ENCODE measurements at places on chromosomes 7 and 10.

DNA sequence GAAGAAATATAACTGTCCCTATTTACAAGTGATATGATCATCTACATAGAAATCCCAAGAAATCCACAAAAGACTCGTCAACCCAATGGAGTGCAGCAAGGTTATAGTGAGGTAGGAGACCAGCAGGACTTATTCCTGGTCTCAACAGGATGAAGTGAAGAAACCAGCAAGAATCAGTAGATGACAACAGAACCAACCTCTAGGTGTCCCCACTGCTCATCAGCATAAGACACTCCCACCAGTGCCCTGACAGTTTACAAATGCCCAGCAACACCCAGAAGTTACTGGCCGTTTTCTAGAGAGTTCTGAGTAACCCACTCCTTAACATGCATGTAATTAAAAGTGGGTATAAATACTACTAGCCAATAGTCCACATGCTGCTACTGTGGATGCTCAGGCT is 470.5 kb upstream of the LRRTM3 start:
- no peak for DNase-seq

DNA sequence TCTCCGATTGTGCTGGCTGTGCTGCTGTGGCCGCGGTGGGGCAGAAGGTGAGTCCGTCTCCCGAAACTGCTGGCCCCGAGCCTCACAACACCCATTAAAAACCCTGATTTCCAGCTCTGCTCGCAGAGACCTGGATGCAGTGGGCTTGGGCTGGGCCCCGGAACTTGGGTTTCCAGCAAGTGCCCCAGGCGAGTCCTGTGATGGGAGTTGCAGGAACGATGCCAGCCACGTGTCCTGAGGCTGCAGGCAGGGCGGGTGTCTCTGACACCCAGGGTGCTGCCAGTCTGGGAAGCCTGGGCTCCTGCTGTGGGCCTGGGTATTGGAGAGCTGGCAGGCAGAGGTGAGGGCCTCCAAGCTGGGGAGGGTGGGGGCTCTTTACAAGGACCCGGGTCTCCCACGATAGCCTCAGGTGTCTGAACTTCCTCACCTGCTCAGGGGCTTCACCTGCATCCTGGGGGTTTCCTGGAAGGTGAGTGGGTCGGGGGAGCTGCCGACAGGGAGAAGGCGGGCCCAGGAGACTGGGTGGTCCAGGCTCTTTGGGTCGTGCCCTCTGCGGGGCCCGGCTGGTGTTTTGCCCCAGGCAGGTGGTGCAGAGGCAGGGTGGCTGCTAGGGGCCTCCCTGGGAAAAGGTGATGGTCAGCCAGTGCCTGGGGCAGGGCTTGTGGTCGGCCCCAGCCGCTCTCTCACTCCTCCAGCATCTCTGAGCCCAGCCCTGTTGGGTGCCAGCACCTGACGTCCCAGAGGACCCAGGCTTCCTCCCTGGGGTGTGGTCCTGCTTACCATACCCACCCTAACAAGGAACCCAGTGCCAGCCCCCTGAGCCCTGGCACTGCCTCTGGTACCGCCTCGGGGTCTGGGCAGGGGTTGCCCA is 180.3 kb downstream of the DNAJB6 start:
- DNase-seq, result no peak

- no peak for DNase-seq
Observed at GRCh38 chr7:30240106-30240800, 44.1 kb upstream of the ZNRF2 start.

DNA sequence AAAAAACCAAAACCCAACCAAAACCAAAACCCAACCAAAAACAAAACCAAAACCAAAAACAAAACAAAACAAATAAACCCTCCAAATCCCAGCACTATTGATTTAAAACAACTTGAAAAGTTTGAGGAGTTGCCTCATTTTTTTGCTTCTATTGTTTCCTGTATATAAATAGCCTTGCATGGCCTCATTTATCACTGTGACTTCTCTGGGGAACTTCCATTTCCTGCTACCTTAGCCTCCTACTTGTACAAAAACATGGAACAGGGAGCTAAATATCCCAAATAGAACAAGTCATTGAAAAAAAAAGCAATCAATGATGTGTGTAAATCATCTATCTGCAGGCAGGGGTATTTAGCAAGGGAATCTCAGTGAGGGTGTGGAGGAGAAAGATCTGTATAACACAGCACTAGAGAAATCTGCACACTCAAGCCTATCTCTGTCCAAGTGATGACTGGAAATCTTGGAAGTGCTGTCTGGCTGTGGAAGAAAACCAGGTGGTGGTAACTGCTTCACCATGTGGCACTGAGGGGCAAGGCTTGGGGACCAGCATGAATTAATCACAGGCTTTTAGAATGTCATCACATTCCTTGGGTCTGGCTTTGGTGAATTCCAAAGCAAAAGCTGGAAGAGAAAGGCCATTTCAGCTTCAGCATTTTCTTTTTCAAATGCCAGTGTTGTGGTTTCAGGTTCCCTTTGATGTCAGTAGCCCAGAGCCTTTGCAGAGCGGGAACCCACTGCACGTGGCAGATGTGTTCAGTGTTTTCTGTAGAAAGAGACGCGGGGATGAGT is 349.5 kb upstream of the ZNF32 start:
- no peak for DNase-seq

DNA sequence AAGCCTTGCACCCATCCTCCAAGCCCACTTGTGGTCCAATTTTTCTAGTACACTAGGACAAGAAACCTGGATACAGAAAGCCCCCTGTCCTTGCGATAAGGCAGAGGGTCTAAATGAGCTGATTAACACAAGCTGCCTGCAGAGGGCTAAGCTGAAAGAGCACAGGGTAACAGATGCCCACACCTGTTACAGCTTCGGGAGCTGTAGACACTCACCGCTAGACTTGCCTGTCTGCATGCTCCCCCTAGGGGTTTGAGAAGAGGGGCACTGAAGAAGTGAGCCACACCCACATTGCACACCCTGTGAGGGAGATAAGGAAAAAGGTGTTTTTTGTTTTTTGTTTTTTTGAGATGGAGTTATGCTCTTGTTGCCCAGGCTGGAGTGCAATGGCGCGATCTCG is 386.5 kb upstream of the AUTS2 start:
- no peak for DNase-seq

DNA sequence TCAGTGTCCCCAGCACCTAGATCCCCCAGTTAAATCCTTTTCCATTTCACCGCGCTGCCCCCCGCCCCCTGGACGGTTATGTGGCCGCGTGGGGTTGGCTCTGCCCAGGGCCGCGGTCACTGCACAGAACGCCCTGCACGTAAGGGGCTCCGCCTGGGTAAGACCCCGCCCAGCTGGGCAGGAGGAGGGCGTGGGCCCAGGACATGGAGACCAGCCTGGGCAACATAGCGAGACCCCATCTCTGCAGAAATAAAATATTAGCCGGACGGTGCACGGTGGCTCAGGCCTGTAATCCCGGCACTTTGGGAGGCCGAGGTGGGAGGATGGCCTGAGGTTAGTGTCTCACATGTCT is 650 bp upstream of the ZFAND2A start:
- no peak for DNase-seq

DNA sequence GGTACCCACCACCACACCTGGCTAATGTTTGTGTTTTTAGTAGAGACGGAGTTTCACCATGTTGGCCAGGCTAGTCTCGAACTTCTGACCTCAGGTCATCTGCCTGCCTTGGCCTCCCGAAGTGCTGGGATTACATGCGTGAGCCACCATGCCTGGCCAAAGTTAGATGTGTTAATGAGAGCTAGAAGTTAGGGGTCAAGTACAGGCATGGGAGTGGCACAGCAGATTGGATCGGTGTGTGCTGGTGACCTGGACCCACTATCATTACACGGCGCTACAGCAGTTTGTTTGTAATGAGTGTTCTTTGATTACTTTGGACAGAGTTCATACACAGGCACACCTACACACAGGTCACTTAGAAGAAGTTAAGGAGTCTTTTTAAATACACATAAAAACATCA is 36.7 kb downstream of the DNAJB6 start:
- no peak for DNase-seq

DNA sequence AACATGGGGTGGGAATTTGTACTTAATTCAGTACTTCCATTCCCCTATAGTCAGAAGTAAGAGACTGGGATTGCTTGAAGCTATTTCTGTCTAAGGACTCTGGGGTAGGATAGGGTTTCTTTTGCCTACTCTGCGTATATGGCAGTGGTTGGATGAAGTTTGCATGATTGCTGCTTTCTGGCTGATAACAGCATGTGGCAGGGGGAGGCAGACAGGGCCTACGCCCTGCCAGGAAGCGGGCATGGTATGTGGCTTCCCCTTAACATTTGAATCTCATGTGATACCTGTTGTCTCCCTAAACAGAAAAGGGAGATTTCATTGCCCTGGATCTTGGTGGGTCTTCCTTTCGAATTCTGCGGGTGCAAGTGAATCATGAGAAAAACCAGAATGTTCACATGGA is 57.1 kb downstream of the TACR2 start:
- no peak for DNase-seq

- no peak for DNase-seq
Observed at GRCh38 chr10:76393875-76394706, 962.7 kb downstream of the LRMDA start.

DNA sequence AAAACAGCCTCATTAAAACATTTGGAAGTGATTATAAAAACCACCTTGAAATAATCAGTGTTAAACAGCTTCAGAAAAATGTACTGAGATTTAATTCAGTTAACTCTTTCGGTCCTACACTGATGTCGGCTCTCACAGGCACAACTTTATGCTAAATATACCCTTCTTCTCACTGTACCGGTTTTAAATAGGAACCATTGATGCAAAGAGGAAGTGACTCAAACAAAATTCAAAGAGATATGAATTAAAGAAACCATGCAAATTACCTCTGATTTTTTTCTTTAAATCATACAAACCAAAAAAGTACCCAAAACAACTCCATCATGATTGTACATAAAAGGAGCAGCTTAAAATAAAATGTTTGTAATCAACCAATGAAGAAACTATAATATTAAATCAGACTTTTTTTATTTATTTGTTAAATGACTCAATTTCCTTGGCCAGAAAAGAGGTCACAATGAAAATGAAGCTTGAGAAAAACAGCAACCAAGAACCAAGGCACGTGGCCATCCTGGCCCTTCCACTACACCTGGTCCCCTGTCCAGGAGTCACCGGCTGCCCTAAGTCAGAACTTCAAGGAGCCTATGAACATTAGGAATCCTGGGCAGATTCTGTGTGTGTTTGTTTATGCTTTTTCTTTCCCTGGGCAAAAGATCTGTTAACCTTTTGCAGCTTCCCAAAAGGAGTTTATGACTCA is 73.0 kb upstream of the CABCOCO1 start:
- no peak for DNase-seq

DNA sequence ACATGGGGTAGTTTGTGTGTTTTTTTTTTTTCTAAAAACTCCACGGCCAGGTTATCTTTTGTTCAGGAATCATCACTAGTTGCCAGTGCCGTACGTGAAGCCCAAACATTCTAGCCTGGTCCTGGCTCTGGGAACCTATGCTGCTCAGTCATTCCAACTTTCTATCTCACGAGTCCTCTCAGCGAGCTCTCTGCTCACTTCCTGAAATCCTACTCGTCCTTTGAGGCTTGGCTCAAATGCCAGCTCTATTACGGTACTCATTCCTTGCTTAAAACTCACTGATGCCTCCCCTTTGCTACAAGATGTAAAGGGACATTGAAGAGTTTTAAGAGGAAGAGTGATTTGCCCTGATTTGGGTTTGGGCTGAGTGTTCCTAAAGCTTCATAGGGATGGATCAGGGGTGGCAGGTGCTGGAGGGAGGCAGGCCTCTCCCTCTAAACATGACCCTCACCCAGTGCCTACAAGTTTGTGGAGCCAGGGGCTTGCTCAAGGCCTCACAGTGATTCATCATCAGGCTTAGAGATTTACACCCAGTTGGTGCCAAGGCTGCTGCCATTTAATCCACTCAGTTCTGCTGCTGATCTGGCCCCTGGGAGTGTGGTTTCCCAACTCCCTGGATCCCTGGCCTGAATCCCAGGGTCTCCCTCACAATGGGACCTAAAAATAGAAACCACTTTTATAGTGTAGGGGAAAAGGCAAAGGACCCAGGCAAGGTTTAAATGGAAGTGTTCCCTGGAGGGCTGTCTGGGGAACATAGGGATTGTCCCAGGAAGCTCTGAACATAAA is 46.1 kb upstream of the R3HCC1L start:
- no peak for DNase-seq

DNA sequence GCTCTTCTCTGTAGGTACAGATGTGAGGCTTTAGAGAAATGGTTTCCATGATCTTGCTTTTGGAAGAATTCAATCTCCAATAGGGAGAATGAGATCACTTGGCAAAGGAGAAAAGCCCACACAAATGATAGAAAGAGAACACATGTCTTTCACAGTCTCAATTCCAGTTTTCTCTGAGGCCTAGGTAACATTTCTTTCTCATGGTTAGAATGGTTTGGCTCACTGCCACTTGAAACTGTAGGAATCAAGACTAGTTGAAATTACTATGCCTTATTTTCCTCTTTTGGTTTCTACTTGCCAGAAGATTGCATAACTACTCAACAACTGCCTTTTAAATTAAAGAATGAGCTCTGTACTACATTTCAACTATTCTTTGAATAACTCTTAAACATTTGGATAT is 276.5 kb upstream of the TEX47 start:
- DNase-seq, result no peak

GRCh38 chr10:132248455-132249225 is 59.1 kb downstream of the STK32C start:
- peak; percentile 36 for DNase-seq

DNA sequence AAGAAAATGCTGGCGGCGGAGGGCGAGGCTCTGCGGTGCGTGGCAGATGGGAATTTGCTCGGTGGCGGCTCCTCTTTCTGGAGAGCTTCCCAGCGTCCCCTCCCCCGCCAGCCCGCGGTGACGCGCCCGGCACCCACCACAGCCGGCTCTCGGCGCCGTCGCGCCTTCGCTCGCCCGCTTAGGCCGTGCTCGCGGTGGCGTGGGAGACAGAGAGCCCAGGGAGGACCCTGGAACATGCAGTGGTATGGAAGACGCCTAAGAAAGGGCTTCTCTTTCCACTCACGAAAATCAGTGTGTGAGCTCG is 576 bp upstream of the CSGALNACT2 start:
- DNase-seq, result no peak

DNA sequence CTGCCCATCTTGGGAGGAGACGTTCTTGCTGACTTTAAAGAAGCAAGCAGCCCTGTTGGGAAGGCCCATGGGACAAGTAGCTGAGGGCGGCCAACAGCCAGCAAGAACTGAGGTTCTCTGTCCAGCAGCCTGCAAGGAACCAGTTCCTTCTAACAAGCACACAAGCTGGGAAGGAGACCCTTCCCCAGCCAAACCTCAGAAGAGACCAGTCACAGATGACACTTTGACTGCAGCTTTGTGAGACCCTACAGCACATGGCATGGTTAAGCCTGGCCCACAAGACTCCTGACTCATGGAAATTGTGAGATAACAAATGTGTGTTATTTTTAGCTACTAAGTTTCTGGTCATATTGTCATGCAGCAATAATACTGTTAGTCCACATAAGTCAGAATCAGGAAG is 99.9 kb downstream of the PRLHR start:
- no peak for DNase-seq

- DNase-seq, result no peak
Observed at GRCh38 chr7:115679976-115680375, 350.6 kb downstream of the TFEC start.

Data from stimulated activated CD8-positive, alpha-beta memory T cell treated with anti-CD3 and anti-CD28 coated beads, Interleukin-15, amount 100 ng/mL, for 24 hours (primary cell).